Stimulated activated CD4-positive, alpha-beta T cell treated with anti-CD3 and anti-CD28 coated beads, TNF-alpha, amount 100 ng/mL, for 1 hour (primary cell): ENCODE measurements at places on chromosomes 7 and 10.

DNA sequence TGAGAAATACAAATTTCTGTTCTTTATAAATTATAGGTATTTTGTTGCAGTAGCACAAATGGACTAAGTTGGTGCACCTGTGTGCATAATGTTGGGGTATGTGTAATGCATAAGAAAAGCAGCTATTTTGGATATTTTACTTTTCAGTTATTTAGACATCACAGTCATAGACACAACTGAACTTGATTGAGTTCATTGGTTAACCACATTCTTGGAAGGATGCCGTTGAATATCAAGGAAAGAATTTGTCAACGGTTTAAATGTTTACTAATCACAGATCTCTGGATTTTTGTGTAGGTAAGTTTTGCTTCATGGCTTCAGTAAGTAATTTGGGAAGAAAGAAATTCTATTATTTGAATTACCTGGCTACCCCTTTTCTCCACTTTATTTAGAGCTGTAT is 4.1 kb downstream of the OTUD1 start:
- no peak for DNase-seq

GRCh38 chr10:94192974-94193373 is 169.8 kb downstream of the NOC3L start:
- no peak for DNase-seq

- no peak for DNase-seq
These were observed 1584.4 kb upstream of the LRRTM3 start for GRCh38 chr10:65341323-65341925.

GRCh38 chr10:88522715-88523114 is 60.4 kb downstream of the RNLS start:
- no peak for DNase-seq

DNA sequence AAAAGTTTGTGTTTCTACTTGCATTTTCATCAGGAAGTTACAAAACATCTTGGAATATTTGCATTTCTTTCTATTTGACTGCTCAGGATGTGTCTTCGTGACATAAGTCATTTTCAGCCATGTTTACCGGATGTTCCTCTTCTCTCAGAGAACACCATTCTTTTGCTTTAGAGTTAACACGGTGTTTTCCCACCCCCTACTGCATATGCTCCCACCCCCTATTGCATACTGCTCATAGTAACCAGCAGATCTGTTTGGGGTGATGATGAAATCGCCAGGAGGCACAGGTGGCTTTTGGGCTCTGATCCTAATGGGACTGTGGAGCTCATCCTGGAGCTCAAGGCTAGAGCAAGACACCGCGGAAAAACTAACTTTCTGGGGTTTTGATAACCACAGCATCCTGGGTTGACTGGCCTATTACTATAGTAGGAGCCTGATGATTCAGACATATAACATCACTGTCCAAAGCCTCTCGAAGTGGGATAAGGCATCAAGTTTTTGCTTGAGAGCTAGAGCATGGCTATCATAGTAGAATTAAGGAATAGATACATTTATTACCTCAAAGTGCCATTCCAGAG is 65.1 kb upstream of the BET1 start:
- DNase-seq = no peak

- DNase-seq = no peak
These were observed 57.7 kb upstream of the PPP2R2D start for GRCh38 chr10:131843089-131843595.

DNA sequence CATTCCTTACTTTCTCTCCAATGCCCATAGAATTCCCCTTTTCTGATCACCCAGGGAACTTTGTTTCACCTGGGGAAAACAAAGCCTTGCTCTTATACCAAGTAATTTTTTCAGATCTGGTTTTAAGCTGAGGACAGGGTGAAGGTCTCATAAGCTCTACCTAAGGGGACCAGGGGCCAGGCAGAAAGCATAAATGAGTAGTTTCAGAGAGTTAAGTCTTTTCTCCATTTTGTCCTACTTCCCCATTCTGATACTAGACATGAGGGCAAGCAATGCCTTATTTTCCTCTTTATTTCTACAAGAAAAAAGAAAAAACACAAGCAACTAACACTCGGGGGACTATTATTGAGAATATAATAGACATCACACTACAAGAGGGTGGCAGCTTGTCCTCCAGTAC is 2.9 kb downstream of the AKR1D1 start:
- DNase-seq = no peak

DNA sequence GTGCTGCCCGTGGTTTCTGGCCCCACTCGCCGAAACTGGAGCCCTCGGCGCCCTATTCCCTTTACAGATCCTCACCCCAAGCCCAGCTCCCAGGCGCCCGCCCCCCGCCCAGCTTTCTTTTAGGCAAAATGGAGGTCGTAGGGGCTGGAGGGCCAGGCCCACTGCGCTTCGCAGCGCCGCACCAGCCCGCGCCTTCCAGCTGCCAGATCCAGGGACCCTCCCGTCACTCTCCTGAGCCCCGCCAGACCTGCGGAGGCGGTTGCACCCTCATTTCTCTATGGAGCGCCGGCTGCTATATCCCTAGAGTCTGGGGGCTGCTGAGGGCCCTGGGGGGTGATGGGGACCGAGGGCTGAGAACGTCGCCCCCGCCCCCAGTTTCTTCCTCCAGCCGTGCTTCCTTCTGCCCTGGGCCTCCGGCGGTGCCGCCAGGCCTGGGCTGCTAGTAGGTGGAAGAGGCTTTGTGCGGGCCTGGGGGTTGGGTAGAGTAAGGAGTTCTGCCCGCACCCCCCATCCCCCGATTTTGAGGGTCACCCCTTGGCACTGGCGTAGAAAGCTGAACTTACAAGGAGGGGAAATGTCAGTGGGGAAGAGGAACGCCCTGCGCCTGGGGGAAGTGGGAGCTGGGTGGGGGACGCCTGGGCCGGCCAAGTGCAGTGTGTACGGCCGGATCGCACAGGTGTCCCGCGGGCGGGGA is 1.0 kb downstream of the GNB2 start:
- DNase-seq = no peak

GRCh38 chr10:99507265-99507664 is 25.5 kb upstream of the NKX2-3 start:
- DNase-seq = no peak

DNA sequence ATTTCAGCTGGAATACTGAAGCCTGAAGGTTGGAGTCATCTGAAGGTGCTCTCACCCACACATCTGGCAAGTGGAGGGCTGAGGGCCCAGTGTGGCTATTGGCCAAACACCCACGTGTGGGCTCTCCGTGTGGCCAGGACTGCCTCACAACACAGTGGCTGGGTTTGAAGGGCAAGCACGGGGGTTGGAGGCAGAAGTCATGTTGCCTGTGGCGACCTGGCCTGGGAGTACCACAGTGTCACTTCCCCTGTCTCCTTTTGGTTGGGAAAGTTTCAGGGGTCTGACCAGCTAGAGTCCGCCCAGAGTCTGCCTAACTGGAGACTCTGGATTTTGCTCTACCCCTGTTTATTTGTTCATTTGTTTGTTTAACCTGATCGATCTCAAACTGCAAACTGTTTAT is 169.5 kb downstream of the DNAJB6 start:
- DNase-seq = no peak

GRCh38 chr7:19116121-19117090 is 1.0 kb downstream of the TWIST1 start:
- no peak for DNase-seq

DNA sequence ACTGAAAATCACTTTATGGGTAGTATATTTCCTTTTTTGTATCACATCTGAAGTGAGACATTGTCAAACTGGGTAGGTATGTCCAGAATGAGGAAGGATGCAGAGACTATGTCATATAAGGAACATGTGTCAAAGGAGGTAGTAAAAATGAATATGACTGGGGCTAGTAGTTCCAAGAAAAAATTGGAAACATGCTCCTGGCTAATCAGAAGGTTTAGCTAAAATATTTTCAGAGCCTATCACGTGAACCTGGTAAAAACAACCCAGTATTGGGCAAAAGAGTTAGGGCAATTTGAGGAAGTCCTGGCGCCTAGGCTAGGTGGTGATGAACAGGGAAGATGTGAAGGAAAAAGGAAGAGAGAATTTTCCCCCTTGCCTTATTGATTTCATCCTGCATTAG is 26.4 kb downstream of the ENTPD1 start:
- DNase-seq = no peak
